ENCODE measurements at places on chromosomes 1 and 21. TPM values are rescaled to one million over a fixed set of nuclear protein-coding genes. Genes with fewer than 3 reads are reported as not detected.

DNA sequence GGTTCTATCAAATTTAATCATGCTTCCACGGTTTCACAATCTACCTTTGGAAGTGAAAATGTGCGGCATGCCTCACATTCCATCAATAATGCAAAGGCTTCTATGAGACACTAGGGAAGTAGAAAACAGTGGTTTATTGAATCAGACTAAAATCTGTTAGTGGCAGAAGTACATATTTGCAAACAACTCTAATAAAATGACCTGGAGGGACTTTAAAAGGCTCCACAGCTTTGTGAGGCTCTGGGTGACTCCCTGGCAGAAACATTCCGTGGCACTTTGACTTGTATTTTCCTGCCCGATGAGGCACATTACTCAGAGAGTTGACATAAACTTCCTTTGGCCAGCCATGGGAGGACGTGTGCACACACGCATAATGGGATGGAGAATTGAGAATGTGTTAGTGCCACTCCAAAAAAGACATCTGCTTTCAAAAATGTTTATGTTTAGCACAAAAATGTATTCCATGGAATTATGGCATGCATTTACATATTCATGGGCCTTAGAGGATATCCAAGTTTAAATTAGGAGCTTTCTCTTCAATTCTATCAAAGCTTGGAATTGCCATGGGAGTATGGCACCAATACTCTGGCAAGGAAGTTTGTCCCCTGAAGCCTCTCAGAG lies 60.0 kb upstream of the SSX2IP start:
- no peaks in the 10 kb centered on the region for H3K4me1 ChIP-seq
- DNase-seq, result no peak
- H3K36me3 ChIP-seq, result no peaks in the 10 kb centered on the region
- H3K27me3 ChIP-seq, result no peaks in the 10 kb centered on the region

DNA sequence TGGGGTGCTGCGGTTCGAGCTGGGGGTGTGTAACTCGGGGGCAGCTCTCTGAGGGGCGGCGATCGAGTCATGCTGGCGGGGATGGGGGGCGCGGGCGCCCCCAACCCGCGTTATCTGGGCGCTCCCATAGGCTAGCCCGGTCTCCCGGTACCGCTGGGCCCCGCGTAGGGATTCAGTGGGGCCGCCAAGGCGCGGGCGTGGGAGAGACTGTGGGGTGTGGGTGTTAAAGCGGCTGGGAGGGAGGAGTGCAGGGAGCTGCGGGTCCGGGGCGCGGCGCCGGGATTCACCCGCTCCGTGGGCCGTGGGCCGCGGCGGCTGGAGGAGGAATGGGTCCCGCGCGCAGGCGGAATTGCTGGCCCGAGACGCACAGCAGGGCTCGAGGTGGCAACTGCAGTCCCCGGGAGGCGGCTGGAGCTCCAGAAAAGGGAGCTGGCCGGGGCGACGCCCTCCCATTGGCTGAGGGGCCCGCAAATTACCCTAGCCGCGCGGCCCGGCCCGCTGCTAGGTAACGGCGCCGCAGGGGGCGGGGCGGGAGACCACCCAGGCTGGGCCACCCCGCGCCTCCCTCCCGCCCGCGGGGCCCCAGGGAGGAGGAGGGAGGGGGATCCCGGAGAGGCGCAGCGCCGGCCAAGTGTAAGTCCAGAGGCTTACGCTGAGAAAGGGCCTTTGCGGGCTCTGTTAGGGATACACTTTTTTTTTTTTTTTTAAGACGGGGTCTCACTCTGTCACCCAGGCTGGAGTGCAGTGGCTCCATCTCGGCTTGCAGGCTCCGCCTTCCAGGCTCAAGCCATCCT lies at the start of gene PTCH2:
PTCH2 (minus strand) TSS at position 392 of the 794 bp plus-strand sequence; CDS start at position 71, 321 bp downstream.
- no peak for DNase-seq
- peak within 1 kb of the TSS; percentile 50 for H3K4me3 ChIP-seq
- peak within 1 kb of the TSS; percentile 53 for H3K27ac ChIP-seq
- H3K36me3 ChIP-seq, result no peaks in the 10 kb centered on the region
- H3K27me3 ChIP-seq, result no peaks in the 10 kb centered on the region

- H3K4me3 ChIP-seq, result no peak overlapping the region
- no peaks in the 10 kb centered on the region for H3K36me3 ChIP-seq
- no peak overlapping the region for H3K27ac ChIP-seq
- no peaks in the 10 kb centered on the region for H3K27me3 ChIP-seq
- no peaks in the 10 kb centered on the region for H3K4me1 ChIP-seq
These were observed 44.4 kb downstream of the ABCD3 start for GRCh38 chr1:94462606-94463005.

DNA sequence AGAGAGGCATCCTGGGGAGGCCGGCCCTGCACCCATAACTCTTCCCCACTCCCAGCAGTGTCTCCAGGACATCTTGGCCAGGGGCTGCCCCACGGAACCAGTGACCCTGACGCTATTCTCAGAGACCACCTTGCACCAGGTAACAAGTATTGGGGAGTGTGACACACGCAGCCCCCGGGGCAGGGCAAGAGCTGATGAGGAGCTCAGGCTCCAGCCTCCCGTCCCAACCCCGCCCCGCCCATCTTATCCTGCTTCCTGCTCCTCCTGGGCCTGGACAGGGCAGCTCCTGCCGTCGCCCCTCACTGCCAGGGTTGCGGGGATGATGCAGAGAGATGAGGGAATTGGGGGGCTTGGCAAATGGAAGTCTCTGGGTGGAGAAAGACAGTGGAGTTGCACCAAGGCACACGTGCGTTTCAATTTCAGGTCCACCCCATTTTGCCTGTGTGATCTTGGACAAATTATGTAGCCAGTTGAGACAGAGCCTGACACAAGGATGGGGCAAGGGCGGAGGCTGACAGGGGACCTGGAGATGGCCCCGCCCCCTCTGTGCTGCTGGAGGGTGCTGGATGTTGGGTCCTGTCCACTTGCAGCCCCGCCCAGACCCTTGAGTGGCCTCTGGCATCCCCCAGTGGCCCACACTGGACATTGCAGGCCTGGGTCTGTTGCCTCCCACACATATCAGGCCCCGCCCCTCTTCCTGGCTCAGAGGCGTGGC lies 10.7 kb downstream of the CLCNKA start:
- H3K27ac ChIP-seq, result no peak overlapping the region
- H3K27me3 ChIP-seq, result no peaks in the 10 kb centered on the region
- peaks cover 9% of the 10 kb centered on the region for H3K4me1 ChIP-seq
- no peak overlapping the region for H3K4me3 ChIP-seq

GRCh38 chr1:157105298-157105987 lies 5.8 kb upstream of the ETV3L start:
- H3K36me3 ChIP-seq, result no peaks in the 10 kb centered on the region
- H3K27ac ChIP-seq, result no peak overlapping the region
- H3K4me3 ChIP-seq, result no peak overlapping the region
- no peak for DNase-seq
- H3K27me3 ChIP-seq, result no peaks in the 10 kb centered on the region

DNA sequence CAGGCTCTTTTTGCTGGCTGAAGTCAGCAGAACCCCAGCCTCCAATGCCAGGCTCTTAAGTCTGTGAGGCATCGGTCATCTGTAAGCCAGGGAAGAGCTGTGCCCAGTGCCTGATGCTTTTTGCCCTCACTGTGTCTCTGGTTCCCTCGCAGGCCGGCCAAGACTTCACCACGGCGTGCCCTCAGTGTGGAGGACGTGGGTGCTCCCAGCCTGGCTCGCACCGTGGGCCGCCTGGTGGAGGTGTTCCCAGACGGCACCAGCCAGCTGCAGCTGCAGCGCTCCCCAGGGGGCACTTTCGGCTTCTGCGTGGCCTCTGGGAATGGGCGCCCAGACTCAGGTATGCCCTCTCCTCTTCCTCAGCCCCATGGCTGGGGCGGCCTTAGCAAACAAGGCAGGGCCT lies 32.5 kb downstream of the KIAA1614 start:
- peaks cover 23% of the 10 kb centered on the region for H3K36me3 ChIP-seq
- no peaks in the 10 kb centered on the region for H3K27me3 ChIP-seq
- H3K4me1 ChIP-seq, result peaks cover 34% of the 10 kb centered on the region

GRCh38 chr1:228045871-228046270 lies 36.6 kb upstream of the ARF1 start:
- no peak overlapping the region for H3K27ac ChIP-seq
- no peaks in the 10 kb centered on the region for H3K27me3 ChIP-seq
- no peak for DNase-seq
- H3K4me3 ChIP-seq, result no peak overlapping the region
- no peaks in the 10 kb centered on the region for H3K36me3 ChIP-seq

GRCh38 chr1:185917646-185918045 lies 183.5 kb downstream of the HMCN1 start:
- H3K4me3 ChIP-seq, result no peak overlapping the region
- no peak for DNase-seq
- no peaks in the 10 kb centered on the region for H3K27me3 ChIP-seq
- H3K36me3 ChIP-seq, result no peaks in the 10 kb centered on the region
- H3K4me1 ChIP-seq, result no peaks in the 10 kb centered on the region

DNA sequence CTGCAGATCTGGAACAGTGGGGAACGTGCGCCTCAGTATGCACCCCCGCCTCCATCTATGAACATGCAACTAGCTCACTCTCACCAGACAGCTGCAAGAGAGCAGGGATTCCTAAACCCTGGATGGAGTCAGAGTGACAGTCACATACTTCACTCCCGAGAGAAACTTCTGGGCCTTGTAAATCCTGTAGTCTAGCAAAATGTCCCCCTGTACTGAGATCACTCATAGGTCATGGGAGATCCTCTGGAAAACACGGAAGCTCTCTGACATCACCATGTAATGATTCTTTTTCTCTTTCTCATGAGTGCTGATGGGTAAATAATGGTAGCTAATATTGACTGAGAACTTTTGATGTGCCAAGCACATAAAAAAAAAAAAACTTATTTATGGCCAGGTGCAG lies 23.4 kb upstream of the TARDBP start:
- H3K27ac ChIP-seq, result no peak overlapping the region
- no peak overlapping the region for H3K4me3 ChIP-seq
- no peaks in the 10 kb centered on the region for H3K36me3 ChIP-seq
- H3K4me1 ChIP-seq, result no peaks in the 10 kb centered on the region
- DNase-seq, result no peak

GRCh38 chr1:180179162-180179957 lies 24.7 kb downstream of the QSOX1 start:
- no peak overlapping the region for H3K4me3 ChIP-seq
- H3K4me1 ChIP-seq, result peaks cover 3% of the 10 kb centered on the region
- no peaks in the 10 kb centered on the region for H3K36me3 ChIP-seq
- H3K27ac ChIP-seq, result no peak overlapping the region
- H3K27me3 ChIP-seq, result no peaks in the 10 kb centered on the region
- DNase-seq, result no peak

DNA sequence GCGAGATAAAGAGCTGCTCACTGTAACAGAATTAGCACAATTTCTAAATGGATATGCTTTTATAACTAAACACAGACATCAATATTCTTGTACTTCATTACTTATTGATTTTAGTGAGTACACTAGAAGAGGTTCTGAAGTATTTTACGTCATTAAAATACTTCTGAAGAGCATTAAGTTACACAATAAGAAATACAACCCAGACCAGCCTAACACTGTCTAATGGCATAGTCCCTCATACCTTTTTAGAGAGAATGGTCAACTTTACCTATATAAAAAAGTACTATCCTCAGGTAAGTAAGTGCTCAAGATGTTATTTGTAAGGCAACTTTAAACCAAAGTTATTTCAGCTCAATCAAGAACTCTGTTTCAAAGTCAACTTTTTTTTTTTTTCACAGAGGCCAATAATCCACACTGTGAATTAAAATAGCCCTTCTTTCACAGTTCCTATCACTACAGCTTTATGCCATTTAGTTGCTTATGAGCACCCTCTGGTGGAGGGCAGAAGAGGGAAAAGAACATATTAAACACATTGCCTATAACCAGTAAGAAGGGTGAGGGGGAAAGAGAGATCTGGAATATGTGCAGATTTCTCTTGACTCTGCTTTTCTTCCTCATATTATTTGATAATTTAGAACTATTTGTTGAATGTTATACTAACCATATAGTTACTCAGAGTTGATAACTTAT lies 182.1 kb upstream of the DMRTA2 start:
- H3K4me1 ChIP-seq, result peaks cover 13% of the 10 kb centered on the region
- no peaks in the 10 kb centered on the region for H3K27me3 ChIP-seq
- DNase-seq, result no peak
- H3K36me3 ChIP-seq, result no peaks in the 10 kb centered on the region
- H3K4me3 ChIP-seq, result no peak overlapping the region

- DNase-seq, result no peak
- H3K4me1 ChIP-seq, result peaks cover 26% of the 10 kb centered on the region
- no peaks in the 10 kb centered on the region for H3K36me3 ChIP-seq
- no peak overlapping the region for H3K4me3 ChIP-seq
These were observed 30.5 kb downstream of the TMCC2 start for GRCh38 chr1:205258261-205258691.

- H3K4me1 ChIP-seq, result peaks cover 6% of the 10 kb centered on the region
- peak within 1 kb of the TSS; percentile 37 for H3K4me3 ChIP-seq
- DNase-seq, result no peak
- no peaks in the 10 kb centered on the region for H3K36me3 ChIP-seq
- peak within 1 kb of the TSS; percentile 49 for H3K27ac ChIP-seq
These were observed at the start of gene CTSS for GRCh38 chr1:150765296-150765976. CTSS (minus strand) TSS chr1:150765778; CDS start chr1:150764763, 1,015 bp downstream.

DNA sequence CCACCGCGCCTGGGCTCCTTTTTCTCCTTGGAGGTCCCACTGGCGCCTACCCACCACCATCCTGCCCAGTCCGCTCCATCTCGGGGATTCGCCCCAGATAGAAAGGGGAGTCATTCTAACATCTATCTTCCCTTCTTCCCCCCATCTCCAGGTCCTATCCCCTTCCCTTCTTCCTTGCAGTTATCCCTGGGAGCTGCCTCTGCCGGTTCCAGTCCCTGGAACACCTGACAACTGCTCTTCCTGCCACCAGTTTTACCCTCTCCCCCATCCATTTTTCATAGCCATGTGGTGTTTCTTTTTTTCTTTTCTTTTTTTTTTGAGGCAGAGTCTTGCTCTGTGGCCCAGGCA lies 12.0 kb upstream of the COL16A1 start:
- peaks cover 46% of the 10 kb centered on the region for H3K4me1 ChIP-seq
- no peaks in the 10 kb centered on the region for H3K36me3 ChIP-seq
- no peaks in the 10 kb centered on the region for H3K27me3 ChIP-seq
- H3K4me3 ChIP-seq, result peak overlapping the region; percentile 39
- H3K27ac ChIP-seq, result peak overlapping the region; percentile 90
- no peak for DNase-seq

GRCh38 chr1:183996040-183996384 lies 41.5 kb downstream of the COLGALT2 start:
- H3K4me3 ChIP-seq, result no peak overlapping the region
- H3K4me1 ChIP-seq, result no peaks in the 10 kb centered on the region
- H3K36me3 ChIP-seq, result no peaks in the 10 kb centered on the region
- no peak overlapping the region for H3K27ac ChIP-seq
- H3K27me3 ChIP-seq, result no peaks in the 10 kb centered on the region
- no peak for DNase-seq

The ERICH3 gene
- 0.49 TPM for total RNA-seq

The FCGR2B gene
- 10.3 TPM for total RNA-seq

The GUK1 gene
- total RNA-seq, result 299 TPM

The CELF3 gene
- total RNA-seq, result 0.25 TPM

The RGS7 gene
- not detected for total RNA-seq

The CSF1 gene
- total RNA-seq, result 159 TPM

The OR2T35 gene
- not detected for total RNA-seq

The CNKSR1 gene
- total RNA-seq, result 21.9 TPM

The SLC35F3 gene
- 0.49 TPM for total RNA-seq

The GPA33 gene
- total RNA-seq, result 0.74 TPM

All from vagina (tissue), 2 donors.